M059J (cell line): ENCODE measurements at places on chromosomes 2 and 18.
A peak's percentile ranks its signal among the peaks of the same experiment; 100 is the strongest.

GRCh38 chr2:33011941-33012340, 65.2 kb downstream of the LTBP1 start:
- DNase-seq = peak; percentile 55

DNA sequence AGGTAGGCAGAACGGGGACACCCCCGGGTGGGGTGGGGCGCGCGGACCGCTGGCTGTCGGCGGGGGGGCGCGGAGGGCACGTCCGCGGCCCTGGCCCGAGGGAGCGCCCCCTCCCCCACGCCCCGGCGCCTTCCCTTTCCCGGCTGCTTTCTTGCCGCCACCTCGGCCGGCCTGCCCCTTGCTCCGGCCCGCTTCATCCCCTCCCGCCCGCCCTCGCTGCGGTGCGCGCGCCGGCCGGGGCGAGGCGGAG, 443 bp downstream of the VAPA start:
- no peak for DNase-seq

DNA sequence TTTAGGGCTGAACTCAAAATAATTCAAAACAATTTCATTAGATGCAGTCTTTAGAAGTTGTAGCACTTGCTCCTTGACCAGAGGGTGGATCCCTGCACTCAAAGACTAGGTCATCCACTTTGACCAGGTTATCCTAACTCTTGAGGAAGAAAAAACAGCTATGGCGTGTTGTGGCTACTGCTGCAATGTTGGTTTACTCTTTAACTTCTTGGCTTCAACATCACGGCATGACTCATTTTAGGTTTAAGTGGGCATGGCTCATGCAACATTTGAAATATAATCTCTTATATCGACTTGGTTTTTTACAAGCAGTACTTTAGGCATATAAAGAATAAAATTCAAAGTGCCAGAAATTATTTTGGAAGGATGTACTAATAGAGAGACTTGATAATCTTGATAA, 35.4 kb downstream of the ANKRD29 start:
- peak; percentile 96 for DNase-seq

- peak; percentile 20 for DNase-seq
Observed at GRCh38 chr2:8408560-8409460, 273.0 kb upstream of the ID2 start.

GRCh38 chr2:235659767-235660322, 166.0 kb downstream of the AGAP1 start:
- peak; percentile 91 for DNase-seq

GRCh38 chr2:129895526-129896082, 83.9 kb upstream of the RAB6C start:
- no peak for DNase-seq

- DNase-seq = no peak
Observed at GRCh38 chr2:164574931-164575330, 46.4 kb downstream of the GRB14 start.

- peak; percentile 47 for DNase-seq
Observed at GRCh38 chr2:106143495-106144215, 50.4 kb downstream of the UXS1 start.

GRCh38 chr18:63907664-63908063, at the start of gene SERPINB10:
Gene SERPINB10, plus strand, starts transcription at chr18:63907958. Its CDS starts 7,553 bp downstream, at chr18:63915511.
- no peak for DNase-seq

DNA sequence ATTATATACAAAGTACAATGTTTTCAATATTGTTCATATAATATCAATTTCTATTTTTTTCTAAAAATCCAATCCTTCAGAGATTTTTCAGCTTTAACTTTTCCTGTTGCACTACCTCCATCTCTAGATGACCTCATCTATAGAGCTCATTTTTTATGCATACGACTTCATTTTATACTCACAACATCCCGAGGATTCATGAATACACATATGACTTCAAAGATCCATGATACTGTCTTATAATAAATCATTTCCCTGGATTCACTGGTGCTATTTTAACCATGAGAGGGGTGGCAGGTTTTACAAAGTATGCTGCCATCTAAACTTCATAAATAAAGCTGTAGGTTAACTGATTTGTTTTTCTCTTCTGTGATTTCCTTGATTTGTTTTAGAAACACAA, 694.6 kb downstream of the EPHA4 start:
- no peak for DNase-seq

- DNase-seq = peak; percentile 83
Observed at GRCh38 chr18:55781481-55781957, 193.5 kb upstream of the TCF4 start.

GRCh38 chr2:85777441-85777861, 23.7 kb downstream of the ATOH8 start:
- no peak for DNase-seq

DNA sequence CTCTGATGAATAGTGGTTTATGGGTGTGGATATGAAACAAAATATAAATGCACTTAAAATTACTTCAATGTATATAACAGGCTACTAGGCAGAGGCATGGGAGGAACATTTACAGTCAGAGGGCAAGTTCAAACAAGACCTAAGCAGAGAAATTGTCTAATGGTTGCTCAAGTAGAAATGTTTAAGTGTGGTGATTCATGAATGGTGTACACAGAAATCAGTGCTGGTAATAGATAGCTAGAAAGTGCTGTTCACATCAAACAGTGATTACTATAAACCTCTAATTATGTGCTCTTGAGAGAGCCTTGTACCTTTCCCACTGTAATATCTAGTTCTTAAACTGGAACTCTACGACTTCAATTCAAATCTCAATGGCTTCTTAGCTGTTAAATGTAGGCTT, 485.1 kb downstream of the NRXN1 start:
- no peak for DNase-seq

DNA sequence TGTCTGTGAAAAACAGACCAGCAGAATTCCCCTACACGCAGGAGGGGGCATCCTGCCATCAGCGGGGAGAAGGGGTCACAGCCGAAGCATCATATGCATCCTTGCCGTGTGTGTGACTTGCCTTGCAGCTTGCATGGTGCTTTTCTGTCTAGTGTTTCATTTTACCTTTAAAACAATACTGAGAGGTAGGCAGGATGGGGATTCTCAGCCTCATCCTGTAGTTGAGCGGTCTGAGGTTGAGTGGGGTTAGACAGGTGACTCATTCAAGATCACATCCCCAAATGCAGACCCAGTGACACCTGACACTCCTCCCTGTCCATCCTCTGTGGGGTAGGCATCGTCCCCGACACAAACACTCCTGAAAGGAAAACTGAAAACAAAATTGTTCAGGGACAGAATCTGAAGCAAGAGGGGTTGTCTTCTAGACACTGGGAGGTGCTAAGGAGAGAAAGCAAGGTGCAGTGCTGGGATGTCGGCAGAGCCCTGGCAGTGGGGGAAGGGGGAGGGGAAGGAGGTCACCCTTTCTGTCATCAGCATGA, 7.9 kb downstream of the ARL4C start:
- DNase-seq = peak; percentile 25

DNA sequence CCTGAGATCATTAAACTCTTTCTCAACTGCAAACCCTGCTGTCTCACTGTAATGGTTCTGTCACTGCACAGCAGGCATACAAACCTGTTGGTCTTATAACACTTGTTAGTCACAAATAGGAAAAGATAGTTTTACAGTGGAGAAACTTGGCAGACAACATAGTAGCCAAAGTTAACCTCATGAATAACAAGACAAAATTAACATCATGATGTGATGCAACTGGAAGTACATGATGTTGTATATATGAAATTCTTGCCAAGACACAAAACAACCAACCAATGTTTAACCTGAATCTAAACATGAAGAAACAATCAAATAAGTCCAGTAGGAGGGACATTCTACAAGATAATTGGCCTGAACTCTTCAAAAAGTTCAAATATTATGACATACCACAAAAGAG, 189.3 kb downstream of the RNF152 start:
- peak; percentile 21 for DNase-seq

GRCh38 chr18:49472459-49472858, 12.0 kb upstream of the DYM start:
- no peak for DNase-seq

- peak; percentile 82 for DNase-seq
Observed at GRCh38 chr18:77063260-77063659, 69.3 kb downstream of the MBP start.

- DNase-seq = peak; percentile 6
Observed at GRCh38 chr2:130380096-130380934, 24.5 kb downstream of the PTPN18 start.

DNA sequence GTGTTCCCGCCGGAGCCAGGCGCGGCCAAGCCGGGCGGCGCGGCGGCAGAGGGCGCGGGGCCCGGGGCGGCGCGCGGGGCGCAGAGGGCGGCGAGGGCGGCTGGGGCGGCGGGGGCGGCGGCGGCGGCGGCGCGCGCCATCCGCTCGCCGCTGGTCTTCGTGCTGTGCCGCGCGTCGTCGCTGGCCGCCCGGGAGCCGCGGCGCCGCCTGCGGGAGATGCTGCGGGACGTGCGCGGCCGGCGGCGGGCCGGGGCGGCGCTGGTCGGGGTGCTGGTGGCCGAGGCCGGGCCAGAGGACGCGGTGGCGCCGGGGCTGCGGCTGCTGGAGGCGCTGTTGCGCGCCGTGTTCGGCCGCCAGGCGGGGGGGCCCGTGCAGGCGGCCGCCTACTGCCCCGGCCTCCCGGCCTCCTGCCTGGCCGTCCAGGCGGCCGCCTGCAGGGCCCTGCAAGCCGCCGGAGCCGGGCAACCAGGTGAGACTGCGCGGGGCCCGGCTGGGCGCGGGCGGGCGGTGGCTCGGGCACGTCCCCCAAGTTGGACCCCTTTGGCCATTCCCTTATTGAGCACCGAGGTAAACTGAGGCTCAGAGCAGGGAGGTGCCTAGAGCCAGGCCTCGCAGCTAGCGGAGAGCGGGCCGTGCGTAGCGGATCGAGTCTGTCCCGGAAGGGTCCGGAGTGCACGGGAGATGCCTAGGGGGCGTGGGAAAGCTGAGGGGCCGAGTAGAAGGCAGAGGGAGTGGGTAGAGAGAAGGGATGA, 584 bp downstream of the C2orf72 start:
- DNase-seq = peak; percentile 12

GRCh38 chr18:6257950-6258349, 156.8 kb downstream of the L3MBTL4 start:
- no peak for DNase-seq

DNA sequence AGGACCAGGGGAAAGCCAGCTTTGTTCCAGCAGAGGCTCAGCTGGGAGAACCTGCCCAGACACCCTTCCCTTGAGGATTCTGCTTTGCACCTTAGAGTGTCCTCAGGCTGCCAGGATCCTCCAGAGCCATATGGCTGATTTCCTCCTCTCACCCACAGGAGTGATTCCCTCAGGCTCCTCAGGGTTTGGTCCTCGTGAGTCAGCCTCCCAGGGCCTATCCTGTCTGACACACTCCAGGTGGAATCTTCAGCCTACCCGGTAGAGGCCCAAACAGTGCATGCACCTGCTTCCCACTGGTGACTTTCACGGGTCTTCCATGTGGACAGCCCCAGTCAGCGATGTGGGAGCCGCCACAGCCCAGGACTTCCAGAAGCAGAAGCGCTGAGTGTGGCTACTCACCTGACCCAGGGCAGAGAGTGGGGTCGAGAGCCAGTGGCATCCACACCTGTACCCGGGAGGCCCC, 73.3 kb downstream of the TFCP2L1 start:
- no peak for DNase-seq

- DNase-seq = no peak
Observed at GRCh38 chr2:141526760-141527159, 604.1 kb downstream of the LRP1B start.

GRCh38 chr2:39696838-39697237, 31.1 kb downstream of the TMEM178A start:
- DNase-seq = peak; percentile 61

- peak; percentile 70 for DNase-seq
Observed at GRCh38 chr2:223314811-223315210, 262.8 kb downstream of the KCNE4 start.

GRCh38 chr2:219285894-219286425, 6.8 kb downstream of the DNAJB2 start:
- no peak for DNase-seq

GRCh38 chr2:12296915-12297314, 419.8 kb upstream of the TRIB2 start:
- peak; percentile 55 for DNase-seq

DNA sequence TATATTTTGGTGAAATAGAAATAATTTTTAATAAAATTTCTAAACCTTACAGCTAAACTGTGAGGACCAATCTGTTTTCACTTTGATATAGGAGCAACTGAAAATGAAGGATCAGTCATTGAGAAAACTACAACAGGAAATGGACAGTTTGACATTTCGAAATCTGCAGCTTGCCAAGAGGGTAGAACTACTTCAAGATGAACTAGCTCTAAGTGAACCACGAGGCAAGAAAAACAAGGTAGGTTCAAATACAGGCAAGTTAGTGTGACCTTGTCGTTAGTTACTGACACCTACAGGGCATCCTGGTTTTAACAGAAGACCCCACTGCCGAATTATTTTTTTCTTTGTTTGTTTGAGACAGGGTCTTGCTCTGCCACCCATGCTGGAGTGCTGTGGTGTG, 75.5 kb upstream of the STON1 start:
- DNase-seq = no peak

GRCh38 chr2:143030127-143030526, 99.1 kb upstream of the ARHGAP15 start:
- peak; percentile 24 for DNase-seq

DNA sequence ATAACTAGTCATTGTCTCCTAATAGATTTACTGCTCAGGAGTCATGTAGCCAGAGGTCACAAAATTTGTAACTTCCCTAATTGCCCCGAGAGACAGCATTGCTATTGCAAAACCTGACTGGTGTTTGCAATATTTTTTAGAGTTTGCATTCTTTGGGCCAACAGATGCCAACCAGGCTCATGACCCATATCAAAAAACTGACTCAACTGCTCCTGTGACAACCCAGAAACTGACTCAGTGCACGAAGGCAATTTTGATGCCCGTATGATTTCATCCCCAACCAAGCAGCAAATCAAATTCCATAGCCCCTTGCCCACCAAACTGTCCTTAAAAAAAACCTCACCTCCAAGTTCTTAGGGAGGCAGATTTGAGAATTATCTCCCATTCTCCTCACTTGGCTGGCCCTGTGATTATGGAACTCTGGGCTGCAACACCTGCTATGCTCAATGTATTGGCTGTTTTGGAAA, 951.3 kb downstream of the TSN start:
- DNase-seq = no peak

DNA sequence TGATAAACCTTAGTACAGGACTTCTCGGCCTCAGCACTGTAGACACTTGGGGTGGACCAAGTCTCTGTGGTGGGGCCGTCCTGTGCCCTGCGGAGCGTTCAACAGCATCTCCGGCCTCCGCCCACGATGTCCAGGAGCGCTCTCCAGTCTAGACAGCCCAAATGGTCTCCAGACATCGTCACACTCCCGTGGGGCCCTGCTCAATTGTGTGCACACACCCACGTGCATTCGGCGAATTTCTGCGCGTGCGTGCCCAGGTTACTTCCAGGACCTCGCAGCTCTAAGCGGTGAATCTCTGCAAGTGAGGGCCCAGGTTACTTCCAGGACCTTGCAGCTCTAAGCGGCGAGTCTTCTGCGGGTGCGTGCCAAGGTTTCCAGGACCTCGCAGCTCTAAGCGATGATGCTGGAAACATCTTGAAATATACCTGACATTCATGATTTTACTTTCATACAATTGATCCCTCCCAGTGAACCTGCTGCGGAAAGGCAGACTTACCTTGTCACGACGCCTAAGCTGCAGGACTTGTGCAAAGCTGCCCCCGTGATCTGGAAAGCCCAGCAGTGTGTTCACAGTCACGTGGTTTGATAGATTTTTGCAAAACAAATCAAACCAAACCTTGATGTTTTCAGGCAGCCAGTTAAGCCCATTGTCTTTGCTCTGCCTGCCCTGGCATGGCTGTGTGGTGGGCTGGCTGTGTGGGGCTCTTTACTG, 16.1 kb upstream of the OTOS start:
- DNase-seq = no peak

GRCh38 chr2:127818241-127818640, 7.3 kb upstream of the WDR33 start:
- no peak for DNase-seq

GRCh38 chr2:128008074-128008672, 19.7 kb downstream of the SAP130 start:
- no peak for DNase-seq

GRCh38 chr2:183497861-183498260, 373.6 kb downstream of the NUP35 start:
- no peak for DNase-seq
